Hematopoietic multipotent progenitor cell treated with erythropoietin and hydrocortisone succinate and interleukin-3 and kit ligand, for 17 days (in vitro differentiated cells): ENCODE measurements at places on chromosomes 3 and 15.

- no peak for DNase-seq
Observed at GRCh38 chr3:299590-300301, 103.2 kb downstream of the CHL1 start.

- peak; percentile 67 for DNase-seq
Observed at GRCh38 chr15:42737529-42738328, 801 bp upstream of the CDAN1 start.

- no peak for DNase-seq
Observed at GRCh38 chr15:58513008-58513407, 81.2 kb downstream of the LIPC start.

DNA sequence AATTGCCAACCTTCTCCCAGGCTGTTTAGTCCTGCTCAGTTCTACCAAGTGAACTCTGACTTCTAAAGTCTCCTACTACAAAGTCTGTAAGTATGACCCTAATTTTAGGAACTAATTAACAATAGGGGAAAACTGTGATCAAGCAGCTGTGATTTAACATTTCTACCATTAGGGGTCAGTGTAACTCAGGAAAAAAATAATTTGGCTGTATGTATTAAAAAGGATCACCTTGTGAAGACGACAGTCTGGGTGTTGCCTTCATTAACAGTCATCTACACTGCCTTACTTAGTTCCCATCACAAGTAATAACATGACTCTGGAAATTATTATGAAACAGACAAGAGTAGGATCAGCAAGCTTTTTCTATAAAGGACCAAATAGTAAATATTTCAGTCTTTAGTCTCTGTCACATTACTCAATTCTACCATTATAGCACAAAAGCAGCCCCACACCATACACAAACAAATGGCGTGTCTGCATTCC, 4.2 kb upstream of the NPHP3 start:
- DNase-seq, result peak; percentile 74

DNA sequence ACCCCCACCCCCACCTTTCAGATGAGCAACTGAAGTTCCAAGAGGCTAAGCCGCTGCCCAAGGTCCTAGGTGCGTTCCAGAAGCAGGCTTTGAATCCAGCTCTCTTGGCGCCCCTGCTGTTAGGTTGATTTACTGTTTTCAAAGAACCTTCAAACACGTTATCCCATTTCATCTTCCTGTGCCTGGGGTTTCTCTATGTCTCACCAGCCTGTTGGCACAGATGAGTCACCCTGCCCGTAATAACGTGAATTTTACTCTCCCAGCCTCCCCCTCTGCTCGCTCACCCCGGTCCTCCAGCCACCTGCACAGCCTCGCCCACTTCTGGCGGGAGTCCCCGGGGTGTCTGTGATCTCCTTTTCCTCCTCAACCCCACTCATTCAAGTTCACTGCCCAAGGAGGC, 13.0 kb upstream of the TSEN2 start:
- DNase-seq, result no peak

DNA sequence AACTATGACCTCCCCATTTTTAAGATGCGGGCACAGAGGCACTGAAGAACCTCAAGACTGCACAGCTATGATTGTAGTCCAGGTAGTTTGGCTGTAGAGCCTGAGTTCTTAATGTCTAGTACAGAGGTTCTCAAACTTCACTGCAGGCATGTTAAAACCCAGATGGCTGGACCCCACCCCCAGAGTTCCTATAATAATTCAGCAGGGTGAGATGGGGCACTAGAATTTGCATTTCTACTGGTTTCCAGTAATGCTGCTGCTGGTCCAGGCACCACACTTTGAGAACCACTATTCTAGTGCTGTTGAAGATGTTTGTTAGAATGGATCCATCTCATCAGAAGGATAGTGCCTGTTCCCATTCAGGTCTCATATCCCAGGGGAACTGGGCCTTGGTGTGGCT, 274.9 kb downstream of the ABHD5 start:
- DNase-seq, result no peak

- DNase-seq, result peak; percentile 26
Observed at GRCh38 chr15:92886815-92887214, 13.3 kb upstream of the CHD2 start.

DNA sequence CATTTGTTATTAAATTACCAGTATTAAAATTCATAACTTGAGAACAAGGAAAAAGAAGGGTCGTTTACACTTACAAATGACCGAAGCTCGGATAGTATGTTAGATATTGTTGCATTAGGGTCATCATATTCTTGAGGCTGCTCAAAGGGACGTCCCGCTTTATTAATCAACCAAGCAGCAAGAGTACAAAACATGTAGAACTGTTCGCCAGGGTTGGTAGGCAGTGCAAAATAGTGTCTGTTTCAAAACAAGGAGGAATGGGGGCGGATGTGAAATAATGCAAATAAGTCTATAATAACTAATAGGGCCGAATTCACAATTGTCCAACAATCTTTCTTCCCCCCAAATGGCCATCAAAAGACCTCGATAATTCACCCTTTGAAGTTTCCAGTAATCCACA, 2.9 kb downstream of the IFT57 start:
- DNase-seq, result no peak

- no peak for DNase-seq
Observed at GRCh38 chr3:26208201-26208600, 414.4 kb upstream of the LRRC3B start.

DNA sequence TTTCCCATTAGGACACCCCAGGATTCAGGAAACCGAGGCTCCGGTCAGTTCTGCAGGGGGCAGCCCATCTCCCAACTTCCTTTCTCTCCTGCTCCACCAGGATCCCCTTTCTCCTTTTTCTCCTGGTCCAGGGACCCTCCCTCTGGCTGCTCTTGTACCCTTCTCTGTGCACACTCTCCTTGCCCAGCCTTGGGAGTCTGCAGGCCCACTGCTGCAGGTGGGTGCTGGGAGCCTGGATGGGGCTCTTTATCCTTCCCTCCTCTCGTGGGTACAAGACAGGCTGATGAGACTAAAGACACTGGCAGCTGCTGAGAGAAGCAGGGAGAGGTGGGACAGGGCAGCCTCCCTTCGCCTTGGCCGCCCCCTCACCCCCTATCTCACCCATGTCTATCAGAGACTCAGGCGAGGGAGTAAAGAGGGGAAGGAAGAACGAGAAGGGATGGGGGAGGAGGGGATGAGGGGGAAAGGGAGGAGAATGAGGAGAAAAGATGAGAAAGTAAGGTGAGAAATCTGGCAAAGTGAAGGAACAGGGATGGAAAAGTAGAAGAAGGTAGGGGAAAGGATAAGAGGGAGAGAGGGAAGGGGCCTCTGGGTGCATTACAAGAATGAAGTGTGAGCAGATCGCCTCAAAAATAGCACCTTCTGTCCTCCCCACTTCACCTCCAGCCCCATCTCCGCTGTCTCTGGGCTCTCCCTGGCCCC, 45.2 kb downstream of the ITGA11 start:
- DNase-seq, result no peak

- no peak for DNase-seq
Observed at GRCh38 chr3:45127130-45127822, 18.9 kb downstream of the CDCP1 start.

- DNase-seq, result no peak
Observed at GRCh38 chr3:52506266-52506966, 11.3 kb downstream of the STAB1 start.

DNA sequence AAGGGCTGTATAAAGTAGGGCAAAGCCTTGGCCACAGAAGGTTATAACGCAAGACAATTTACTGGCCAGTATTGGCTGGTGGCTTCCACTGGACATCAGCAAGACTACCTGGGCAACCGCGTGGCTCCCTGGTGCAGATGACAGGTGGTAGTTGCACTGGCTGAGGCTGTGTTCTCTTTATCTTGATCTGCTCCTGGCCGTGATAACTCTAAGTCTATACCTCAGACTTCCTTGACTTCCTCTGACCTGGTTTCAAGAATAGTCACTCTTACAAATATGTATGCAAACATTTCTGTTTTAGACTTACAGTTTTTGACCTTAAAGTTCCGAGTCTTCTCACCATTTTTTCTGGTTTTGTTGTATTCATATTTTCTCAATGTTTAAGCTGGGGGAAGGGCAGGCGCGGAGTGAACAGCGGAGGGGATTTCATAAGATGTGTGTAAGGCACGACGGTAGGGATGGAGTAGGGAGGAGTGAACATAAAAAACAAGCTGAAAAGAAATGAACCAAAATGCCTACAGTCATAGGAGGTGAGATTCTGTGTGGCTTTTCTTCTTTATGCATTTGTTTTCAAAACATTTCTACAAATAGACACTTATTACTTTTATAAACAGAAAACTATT, 15.2 kb upstream of the TMEM212 start:
- DNase-seq, result no peak

DNA sequence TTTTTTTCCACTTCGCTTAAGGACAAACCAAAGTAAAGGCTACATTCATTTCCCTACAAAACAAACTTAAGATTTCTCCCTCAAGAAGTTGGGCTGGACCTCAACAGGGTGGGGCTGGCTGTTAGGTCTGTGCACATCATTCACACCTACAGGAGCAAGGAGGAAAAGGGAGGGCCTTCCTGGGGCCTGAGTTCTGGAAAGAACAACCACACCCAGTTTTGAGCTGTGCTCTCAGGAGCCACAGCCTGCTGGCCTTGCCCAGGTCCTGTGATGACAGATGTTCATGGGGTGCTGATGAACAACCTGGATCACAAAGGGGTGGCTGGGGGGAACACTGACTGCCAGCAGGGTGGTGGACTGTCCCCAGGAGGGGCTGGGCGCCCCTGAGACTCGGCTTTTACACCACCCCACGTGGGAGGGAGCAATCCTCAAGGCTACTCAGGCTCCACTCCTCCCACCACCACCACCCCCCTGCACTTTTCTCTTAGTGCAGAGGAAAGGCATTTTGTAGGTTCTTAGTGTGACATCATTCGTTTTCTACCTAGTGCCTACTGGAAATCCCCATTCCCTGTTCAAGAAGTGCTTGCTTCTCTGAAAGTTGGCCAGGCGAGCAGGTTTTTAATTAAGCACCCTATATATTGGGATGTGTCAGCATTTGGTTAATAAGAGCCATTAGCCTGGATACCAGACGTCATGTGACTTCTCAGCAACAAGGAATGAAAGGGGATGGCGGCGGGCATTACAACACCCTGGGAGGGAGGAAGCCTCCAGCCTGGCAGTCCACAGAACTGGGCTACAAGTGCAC, 35.7 kb downstream of the CCNB2 start:
- DNase-seq, result no peak

DNA sequence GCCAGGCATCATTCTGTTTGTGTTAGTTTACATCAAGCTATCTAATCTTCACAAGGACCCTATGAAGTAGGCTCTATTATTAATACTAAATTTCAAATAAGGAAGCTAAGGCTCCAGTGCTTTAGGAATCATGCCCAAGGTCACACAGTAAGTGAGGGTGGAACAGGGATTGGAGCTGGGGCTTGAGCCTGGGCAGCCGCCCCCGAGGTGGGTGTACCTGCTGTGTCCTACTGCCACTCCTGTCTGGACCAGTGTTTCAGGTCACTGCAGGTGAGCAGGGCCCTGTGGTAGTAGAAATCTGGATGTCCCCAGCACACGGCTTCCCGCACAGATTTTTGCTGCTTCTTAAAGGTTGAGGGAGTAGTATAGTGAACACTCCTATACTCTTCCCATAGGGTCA, 6.5 kb downstream of the KLF13 start:
- no peak for DNase-seq

DNA sequence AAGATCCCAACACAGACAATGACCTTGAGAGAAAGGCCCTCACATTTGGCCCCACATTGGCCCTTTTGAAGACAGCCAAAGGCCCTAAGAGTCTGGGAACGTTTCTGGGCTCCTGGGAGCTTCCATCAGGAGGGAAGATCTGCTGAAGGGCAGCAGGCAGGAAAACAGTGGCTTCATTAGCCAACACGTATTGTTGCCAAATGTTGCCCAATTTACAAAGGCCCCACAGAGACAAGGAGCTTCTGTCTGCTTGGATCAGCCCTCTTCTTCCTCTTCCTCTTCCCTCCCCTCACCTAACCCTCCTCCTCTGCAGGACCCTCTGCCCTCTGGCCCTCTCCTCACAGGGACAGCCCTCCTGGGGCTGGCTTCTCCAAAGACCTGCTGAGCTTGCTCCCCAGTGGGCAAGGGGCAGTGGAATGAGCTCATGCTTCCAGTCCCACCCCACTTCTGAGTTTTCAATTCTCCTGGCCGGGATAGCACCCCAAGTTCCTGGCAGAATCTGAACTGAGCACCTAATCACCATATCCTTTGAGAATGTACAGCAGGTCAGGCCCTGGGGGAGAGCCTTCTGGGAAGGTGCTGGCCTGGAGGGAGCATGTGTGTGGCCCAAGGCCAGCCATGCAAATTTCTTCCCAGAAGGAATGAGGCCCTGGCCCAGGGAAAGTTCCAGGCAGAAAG, 5.1 kb upstream of the LTF start:
- no peak for DNase-seq

DNA sequence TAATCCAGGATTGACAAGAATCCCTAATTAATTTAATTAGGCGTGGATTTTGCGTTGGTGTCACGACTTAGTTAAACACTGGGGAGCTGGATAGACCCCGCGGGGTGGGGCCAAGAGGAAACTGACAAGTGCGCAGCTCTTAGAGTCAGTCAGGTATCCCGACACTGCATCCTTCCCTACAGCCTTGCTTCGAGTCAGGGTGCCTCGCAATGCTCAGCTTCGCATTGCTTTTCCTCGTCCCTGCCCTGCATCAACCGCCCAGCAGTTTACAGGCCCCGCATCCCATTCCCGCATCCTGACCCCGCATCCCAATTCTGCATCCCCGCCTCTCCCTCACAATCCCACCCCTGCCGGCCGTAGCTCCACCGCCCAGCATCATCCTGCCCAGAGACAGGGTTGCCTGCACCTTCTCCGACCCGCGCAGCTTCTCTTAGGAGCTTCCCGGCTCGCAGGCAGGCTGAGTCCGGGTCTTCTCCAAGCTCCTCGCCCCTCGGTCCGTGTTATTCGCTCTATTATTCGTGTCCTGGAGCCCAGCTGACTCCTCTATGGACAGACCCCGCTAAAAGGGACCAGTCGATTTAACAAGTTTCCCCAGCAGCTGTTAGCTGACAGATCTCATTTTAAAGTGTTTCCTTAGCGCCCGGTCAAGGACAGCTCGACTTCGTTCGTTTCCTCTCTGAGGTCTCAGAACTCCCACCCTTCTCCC, 699 bp upstream of the SHOX2 start:
- DNase-seq, result peak; percentile 14

- no peak for DNase-seq
Observed at GRCh38 chr3:12816521-12817342, 20.3 kb downstream of the CAND2 start.

- DNase-seq, result no peak
Observed at GRCh38 chr15:63372018-63372705, 9.5 kb downstream of the CA12 start.

DNA sequence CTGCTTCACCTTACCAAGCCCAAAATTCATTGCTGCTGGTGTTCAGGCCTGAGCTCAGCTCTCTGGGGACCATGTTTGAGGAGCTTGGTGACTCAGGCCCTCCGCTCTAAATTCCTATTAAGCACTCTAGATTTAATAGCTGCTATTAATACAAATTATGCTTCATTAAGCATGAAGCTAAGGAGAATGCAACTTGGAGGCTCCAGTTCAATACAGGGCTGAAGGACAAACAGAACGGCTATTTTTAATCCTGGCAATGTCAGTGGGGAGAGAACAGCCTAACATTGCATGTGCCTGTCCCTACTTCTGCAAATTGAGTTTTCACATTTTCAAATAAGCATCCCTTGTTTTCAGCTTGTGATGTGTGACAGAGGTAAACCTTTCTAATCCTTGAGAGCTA, 80.1 kb upstream of the TRIM42 start:
- no peak for DNase-seq

GRCh38 chr15:60720493-60721256, 241.7 kb upstream of the ICE2 start:
- no peak for DNase-seq
